Coronary artery (tissue), 2 donors: ENCODE measurements at places on chromosomes 2 and 18.
A peak's percentile ranks its signal among the peaks of the same experiment; 100 is the strongest.

- DNase-seq: no peak
Measured at GRCh38 chr18:67151366-67151765, 365.2 kb downstream of the DSEL start.

GRCh38 chr2:90069290-90069894, 1377.9 kb downstream of the RPIA start:
- DNase-seq: no peak

- no peak for DNase-seq
Measured at GRCh38 chr18:33916200-33916599, 308.5 kb downstream of the NOL4 start.

- DNase-seq: no peak
Measured at GRCh38 chr2:98390571-98391476, 44.6 kb downstream of the CNGA3 start.

DNA sequence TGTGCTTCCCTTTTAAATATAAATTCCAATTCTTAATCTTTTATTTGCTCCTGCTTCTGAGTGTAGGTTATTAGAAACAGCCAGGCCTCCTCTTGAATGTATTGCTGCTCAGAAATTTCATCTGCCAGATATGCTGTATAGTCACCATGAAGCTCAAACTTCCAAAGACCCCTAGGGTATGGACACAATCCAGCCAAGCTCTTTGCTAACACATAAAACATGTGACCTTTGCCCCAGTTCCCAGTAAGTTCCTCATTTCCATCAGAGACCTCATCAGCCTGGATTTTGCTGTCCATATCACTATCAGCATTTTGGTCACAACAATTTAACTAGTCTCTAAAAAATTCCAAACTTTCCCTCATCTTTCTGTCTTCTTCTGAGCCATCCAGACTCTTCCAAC, 75.2 kb downstream of the MAP2 start:
- DNase-seq: no peak

GRCh38 chr2:54995553-54995952, 54.7 kb downstream of the RTN4 start:
- DNase-seq: no peak

GRCh38 chr2:158723181-158723838, 71.8 kb upstream of the DAPL1 start:
- no peak for DNase-seq

- DNase-seq: no peak
Measured at GRCh38 chr2:67436221-67436620, 39.1 kb downstream of the ETAA1 start.

DNA sequence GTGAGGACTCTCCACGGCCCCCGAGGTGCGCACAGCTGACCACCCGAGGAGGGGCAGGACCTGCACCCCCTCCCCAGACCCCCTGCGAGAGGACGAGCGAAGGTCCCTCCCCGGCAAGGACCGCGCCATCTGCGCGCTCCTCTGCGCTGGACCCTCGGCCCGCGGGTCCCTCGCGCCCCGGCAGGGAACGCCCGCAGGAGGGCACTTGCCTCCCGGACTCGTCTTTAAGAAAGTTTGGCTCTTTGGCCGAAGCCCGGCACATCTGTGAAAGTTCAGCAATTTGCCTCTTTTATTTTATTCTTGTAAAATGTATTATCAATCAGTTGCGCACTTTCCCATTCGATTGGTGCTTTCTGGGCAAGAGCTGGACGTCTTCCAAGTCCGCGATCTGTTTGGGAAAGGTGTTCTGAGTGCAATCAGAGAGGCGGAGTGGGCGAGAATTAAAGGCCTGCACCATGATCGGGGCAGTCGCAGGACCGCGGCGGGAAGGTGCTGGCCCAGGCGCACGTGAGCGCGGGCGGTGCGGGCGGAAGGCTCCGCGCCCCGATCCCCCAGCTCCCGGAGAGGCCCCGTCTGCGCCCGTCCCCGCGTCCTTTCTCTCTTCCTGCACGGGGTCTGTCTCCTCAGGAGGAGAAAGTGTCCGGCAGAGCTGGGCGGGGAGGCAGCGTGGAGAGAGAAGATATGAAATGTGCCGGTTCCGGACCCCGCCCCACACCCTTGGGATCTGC, 1.6 kb upstream of the ALKAL2 start:
- no peak for DNase-seq

DNA sequence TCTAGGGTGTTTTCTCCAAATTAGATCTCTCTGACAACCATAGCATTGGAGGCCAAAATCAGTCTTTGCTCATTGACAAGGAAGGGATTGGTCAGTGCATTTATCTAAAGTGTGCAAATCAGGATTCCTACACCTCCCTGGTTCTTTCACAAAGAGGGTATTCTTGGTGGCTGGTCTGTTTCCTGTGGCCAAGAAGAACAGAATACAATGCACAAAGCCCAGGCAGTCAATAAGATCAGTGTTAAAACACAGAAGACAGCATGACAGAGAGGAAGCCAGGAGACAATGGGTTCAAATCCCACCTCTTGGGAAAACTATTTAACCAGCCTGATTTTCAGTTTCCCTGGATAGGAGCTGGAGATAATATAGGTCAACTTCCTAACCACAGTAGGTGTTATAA, 46.1 kb upstream of the THOC1 start:
- DNase-seq: no peak

GRCh38 chr2:238908960-238909951, 61.4 kb downstream of the TWIST2 start:
- peak; percentile 79 for DNase-seq

- DNase-seq: no peak
Measured at GRCh38 chr2:180077295-180077906, 70.3 kb upstream of the CWC22 start.

DNA sequence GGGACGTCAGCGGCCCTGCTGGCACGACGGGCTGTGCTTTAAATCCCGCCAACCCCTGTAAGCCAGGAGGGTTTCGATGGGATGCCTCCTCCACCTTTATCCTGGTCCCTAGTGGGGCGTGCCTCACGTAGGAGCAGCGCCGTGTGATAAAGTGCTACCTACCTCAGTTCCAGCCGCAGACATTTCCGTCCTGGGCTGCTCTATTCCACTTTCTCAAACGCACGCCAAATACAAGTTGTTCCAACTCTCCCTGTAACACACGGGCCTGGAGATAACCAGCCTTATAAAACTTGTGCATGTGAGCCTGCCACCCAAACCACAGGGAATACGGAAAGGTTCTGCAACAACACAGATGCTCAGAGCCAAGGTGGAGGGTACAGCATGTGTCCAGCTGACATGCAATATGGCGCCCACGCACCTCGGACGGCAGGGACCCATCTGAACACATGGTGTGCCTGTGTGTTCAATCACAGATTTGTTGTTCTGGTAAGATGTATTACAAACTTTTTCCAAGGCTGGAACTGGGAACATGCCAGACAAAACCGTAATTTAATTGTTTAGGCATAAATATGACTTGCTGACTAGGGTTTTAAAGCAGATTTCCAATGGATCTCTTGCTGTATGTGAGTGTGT, 47.7 kb downstream of the ZNF516 start:
- peak; percentile 67 for DNase-seq

- DNase-seq: no peak
Measured at GRCh38 chr2:120105360-120105759, 92.5 kb downstream of the EPB41L5 start.

- DNase-seq: peak; percentile 89
Measured at GRCh38 chr2:61065714-61066709, at the start of gene SANBR. Gene SANBR (plus strand): TSS chr2:61065871. CDS start chr2:61070351, 4,480 bp downstream.

DNA sequence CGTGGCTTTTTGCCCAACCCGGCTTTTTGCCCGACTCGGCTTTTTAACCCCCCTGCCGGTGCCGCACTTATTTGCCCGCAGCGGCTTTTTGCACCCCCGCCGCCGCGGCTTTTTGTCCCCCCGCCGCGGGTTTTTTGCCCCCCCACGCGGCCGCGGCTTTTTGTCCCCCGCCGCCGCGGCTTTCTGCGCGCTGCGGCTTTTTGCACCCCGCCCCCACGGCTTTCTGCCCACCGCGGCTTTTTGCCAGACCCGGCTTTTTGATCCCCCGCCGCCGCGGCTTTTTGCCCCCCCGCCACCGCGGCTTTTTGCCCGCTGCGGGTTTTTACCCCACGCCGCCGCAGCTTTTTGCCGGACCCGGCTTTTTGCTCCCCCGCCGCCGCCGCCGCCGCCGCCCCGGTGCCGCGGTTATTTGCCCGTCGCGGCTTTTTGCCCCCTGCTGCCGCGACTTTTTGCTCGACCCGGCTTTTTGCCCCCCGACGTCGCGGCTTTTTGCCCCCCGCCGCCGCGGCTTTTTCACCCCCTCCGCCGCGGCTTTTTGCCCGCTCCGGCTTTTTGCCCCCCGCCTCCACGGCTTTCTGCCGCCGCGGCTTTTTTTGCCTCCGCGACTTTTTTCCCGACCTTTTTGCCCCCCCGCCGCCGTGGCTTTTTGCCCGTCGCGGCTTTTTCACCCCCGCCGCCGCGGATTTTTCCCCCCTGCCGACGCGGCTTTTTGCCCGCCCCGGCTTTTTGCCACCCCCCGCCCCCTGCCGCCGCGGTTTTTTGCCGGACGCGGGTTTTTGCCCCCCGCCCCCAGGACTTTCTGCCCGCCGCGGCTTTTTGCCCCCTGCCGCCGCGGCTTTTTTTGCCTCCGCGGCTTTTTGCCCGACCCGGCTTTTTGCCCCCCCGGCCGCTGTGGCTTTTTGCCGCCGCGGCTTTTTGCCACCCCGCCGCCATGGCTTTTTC, 2786.5 kb downstream of the RPIA start:
- DNase-seq: peak; percentile 64

- DNase-seq: no peak
Measured at GRCh38 chr2:95387358-95387757, 15.2 kb upstream of the FAHD2A start.

DNA sequence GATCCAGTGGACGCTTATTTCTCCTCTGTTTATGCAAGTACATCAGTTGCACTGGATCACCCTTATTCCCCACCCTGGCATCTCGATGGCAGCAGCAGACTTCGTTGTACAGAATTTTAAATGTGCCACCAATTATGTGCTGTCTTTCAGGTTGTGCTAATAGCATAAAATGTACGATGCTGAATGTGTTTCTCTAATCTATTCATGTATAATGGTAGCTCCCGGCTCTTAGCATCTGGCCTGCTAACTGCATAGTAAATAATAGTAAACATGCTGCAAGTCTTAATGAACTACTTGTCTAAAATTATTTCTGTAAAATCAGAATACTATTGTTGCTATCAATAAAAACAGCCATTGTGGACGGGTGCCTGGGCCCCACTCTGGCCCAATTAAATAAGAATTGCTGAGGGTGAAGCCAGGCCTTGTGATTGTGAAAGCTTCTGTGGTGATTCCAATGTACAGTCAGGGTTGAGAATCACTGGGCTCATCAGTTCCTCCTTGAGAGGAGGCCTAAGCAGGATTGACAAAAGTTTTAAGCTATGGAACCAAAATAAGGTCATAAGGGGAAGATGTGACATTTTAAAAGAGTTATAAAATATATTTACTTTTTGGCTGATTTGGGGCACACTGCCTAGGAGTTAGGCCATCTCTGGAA, 14.4 kb upstream of the MYO3B start:
- no peak for DNase-seq

- no peak for DNase-seq
Measured at GRCh38 chr2:95044601-95045000, 19.1 kb downstream of the MAL start.

DNA sequence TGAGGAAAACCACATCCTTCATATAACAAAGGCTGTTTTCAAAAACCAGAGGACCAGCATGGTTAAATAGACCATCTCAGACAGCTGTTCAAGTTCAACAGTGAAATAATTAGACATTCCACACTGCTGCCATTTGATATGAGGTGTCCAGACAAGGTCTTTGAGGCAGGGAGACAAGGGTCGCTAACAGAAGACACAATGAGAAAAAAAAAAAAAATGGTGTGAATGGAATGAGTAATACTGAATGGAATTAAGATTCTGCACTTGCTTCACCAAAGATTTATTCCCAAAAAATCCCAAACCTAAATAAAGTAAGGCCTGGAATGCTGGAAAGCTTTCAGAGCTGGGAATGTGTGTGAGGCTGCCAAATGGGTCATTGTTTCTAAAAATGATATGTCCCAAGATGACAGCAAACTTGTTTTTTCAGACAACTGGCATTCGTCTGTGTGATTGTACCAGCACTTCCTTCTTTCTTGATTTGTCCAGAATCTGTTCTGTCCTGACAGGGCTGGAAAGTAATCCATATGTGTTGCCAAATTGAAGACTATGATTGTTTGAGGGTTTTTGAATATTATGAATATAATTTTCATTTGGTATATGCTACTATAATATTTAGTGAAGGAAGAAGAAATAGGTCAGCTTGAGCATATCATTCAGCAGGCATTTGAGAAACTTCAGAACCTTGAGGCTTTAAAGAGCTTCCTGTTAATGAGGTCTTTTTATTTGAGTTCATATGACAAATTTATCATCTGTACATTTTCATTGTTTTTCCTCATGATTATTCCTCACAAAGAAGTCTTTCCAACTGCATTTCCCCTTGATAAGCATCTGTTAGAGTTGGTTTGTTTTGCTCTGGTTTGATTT, 85.2 kb upstream of the ITGA4 start:
- no peak for DNase-seq

DNA sequence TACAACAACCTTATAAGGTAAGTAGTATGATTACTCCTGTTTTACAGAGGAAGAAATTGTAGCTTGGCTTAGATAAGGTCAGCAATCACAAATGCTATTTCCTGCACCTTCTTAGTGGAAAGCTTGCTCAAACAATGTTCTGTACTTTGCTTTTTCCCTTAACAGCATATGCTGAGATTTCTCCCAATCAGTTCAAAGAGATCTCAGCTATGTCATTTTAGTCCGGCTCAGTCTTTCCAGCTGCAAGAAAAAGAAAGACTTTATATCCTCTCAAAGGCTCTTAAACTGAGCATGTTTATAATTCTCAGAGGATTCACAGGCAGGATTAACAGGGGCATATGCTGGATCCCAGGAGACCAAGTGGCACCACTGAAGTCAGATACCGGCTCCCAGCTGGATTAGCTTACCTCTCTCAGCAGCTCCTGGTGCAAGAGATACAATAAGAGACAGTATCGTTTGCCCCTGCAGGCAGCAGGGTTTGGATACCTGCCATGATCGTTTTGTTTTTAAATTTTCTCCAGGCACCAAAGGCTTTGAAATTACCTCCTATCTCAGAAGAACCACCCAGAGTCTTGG, 29.5 kb downstream of the KIAA2012 start:
- no peak for DNase-seq

- DNase-seq: no peak
Measured at GRCh38 chr18:58496937-58497336, 132.0 kb downstream of the ALPK2 start.

GRCh38 chr2:239811111-239811781, 213.9 kb downstream of the NDUFA10 start:
- no peak for DNase-seq

DNA sequence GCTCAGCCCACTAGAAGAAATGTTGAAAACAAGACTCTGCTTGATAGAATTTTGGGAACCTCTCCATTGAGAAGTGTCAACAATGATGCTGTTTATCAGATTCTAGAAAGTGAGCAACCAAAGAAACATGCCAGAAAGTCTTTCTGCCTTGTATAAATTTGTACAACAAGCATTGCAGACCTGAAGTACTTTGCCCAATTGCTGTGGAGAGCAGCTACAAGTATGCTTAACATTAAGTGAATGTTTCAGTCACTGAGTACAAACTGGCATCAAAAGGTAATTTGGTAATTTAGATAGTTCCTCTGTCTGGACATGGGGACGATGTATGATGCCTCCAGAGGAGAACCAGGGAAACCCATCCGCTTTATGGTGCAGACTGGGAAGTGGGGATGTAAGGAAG, 33.4 kb upstream of the SKA1 start:
- no peak for DNase-seq

- no peak for DNase-seq
Measured at GRCh38 chr2:231887756-231888155, 38.4 kb downstream of the NPPC start.
